Activated CD4-positive, alpha-beta memory T cell treated with anti-CD3 and anti-CD28 coated beads for 36 hours (primary cell): ENCODE measurements at places on chromosomes 6 and 20. TPM values are rescaled to one million over a fixed set of nuclear protein-coding genes. Genes with fewer than 3 reads are reported as not detected.
A peak's percentile ranks its signal among the peaks of the same experiment; 100 is the strongest.

PHIP gene
- total RNA-seq: 27.9 TPM

NKAIN4 gene
- total RNA-seq: not detected

CCNC gene
- 59.9 TPM for total RNA-seq

MLIP gene
- not detected for total RNA-seq

KHDC1L gene
- not detected for total RNA-seq

ZC2HC1B gene
- not detected for total RNA-seq

SIRPB2 gene
- total RNA-seq: not detected

C6orf52 gene
- total RNA-seq: 2.4 TPM

BRPF3 gene
- total RNA-seq: 16.0 TPM

TFAP2C gene
- total RNA-seq: not detected

OR2B6 gene
- total RNA-seq: not detected

DYNLT1 gene
- 117 TPM for total RNA-seq

- H3K27ac ChIP-seq: no peak overlapping the region
- DNase-seq: no peak
- no peaks in the 10 kb centered on the region for H3K4me1 ChIP-seq
- H3K27me3 ChIP-seq: peaks cover 16% of the 10 kb centered on the region
- H3K4me3 ChIP-seq: no peak overlapping the region
- no peaks in the 10 kb centered on the region for H3K36me3 ChIP-seq
Measured at GRCh38 chr20:51178153-51178552, 155.2 kb upstream of the KCNG1 start.

DNA sequence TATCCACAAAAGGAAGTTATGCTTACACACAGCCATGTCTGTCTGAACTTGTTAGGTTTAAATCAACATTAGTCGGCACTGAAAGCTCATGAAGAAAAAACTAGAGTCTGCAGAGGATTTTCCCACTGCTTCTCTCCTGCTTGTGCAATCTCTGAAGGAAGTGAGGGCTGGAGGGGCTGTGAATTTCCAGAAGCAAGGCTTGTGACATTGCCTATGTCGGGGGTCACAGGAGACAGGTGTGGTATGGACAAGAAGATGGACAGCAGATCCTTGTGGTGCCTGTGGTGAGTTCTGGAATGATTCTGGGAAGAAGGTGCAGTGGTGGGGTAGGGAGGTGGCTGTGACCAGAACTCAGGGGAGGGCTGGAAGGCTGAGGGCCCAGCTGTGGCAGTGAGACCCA lies 84.3 kb upstream of the TRAF3IP2 start:
- no peak overlapping the region for H3K27ac ChIP-seq
- H3K36me3 ChIP-seq: peaks cover 80% of the 10 kb centered on the region
- no peaks in the 10 kb centered on the region for H3K27me3 ChIP-seq
- no peak for DNase-seq
- peaks cover 67% of the 10 kb centered on the region for H3K4me1 ChIP-seq
- no peak overlapping the region for H3K4me3 ChIP-seq

- H3K4me1 ChIP-seq: no peaks in the 10 kb centered on the region
- H3K36me3 ChIP-seq: no peaks in the 10 kb centered on the region
Measured at GRCh38 chr20:14611479-14611878, 274.1 kb upstream of the FLRT3 start.

GRCh38 chr6:137094411-137095008 lies 49.7 kb upstream of the IL20RA start:
- H3K36me3 ChIP-seq: no peaks in the 10 kb centered on the region
- H3K27ac ChIP-seq: no peak overlapping the region
- H3K27me3 ChIP-seq: peaks cover 2% of the 10 kb centered on the region

- no peak within 1 kb of the TSS for H3K4me3 ChIP-seq
- no peak within 1 kb of the TSS for H3K27ac ChIP-seq
- H3K4me1 ChIP-seq: no peaks in the 10 kb centered on the region
- no peak for DNase-seq
- peaks cover 14% of the 10 kb centered on the region for H3K27me3 ChIP-seq
Measured at GRCh38 chr20:9838378-9839295, at the start of gene PAK5. Gene PAK5, minus strand, starts transcription at chr20:9839076. Its CDS starts 194,748 bp downstream, at chr20:9644328.

- no peaks in the 10 kb centered on the region for H3K27me3 ChIP-seq
- no peak for DNase-seq
- peaks cover 3% of the 10 kb centered on the region for H3K36me3 ChIP-seq
- H3K4me1 ChIP-seq: no peaks in the 10 kb centered on the region
Measured at GRCh38 chr6:83978324-83978734, 55.2 kb upstream of the MRAP2 start.

DNA sequence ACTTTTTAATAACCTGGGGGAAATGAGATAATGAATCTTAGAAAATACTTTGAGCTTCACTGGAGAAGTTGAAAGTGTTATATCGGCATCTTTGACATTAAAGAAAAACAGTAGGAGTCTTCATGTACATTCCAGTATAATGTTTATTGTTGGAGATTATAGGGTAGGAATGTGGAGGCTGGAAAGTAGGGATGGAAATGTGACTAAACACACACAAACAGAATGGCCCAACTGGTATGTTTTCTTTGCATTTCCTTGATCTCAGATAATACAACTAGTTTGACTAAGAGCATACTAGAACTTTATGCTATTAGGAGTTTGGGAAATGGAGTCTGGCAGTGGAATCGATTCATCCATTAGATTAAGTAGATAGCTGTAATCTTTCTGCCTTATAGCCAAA lies 10.1 kb upstream of the BAG2 start:
- H3K4me3 ChIP-seq: no peak overlapping the region
- H3K4me1 ChIP-seq: peaks cover 4% of the 10 kb centered on the region
- H3K36me3 ChIP-seq: peaks cover 55% of the 10 kb centered on the region
- no peaks in the 10 kb centered on the region for H3K27me3 ChIP-seq
- H3K27ac ChIP-seq: no peak overlapping the region

DNA sequence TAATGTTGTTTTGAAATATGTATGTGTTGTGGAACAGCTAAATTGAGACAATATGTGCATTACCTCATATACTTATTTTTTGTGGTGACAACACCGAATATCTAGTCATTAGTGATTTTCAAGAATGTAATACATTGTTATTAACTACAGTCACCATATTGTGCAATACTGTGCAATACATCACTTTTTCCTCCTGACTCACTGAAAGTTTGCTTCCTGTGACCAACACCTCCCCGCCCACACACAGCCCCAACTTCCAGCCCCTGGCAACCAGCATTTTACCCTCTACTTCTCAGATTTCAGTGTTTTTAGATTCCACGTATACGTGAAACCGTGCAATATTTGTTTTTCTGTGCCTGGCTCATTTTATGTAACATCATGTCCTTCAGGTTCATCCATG lies 627.9 kb downstream of the PRKN start:
- H3K4me1 ChIP-seq: no peaks in the 10 kb centered on the region
- peak; percentile 54 for DNase-seq
- no peak overlapping the region for H3K27ac ChIP-seq
- no peak overlapping the region for H3K4me3 ChIP-seq
- no peaks in the 10 kb centered on the region for H3K27me3 ChIP-seq

GRCh38 chr6:56970849-56971248 lies 15.9 kb downstream of the BEND6 start:
- H3K4me1 ChIP-seq: no peaks in the 10 kb centered on the region
- no peak for DNase-seq
- peaks cover 3% of the 10 kb centered on the region for H3K27me3 ChIP-seq
- no peak overlapping the region for H3K27ac ChIP-seq
- no peaks in the 10 kb centered on the region for H3K36me3 ChIP-seq
- H3K4me3 ChIP-seq: no peak overlapping the region

- H3K4me1 ChIP-seq: no peaks in the 10 kb centered on the region
- H3K27ac ChIP-seq: no peak overlapping the region
- no peak overlapping the region for H3K4me3 ChIP-seq
- DNase-seq: no peak
Measured at GRCh38 chr6:53419026-53419425, 70.3 kb upstream of the ELOVL5 start.

GRCh38 chr6:74805916-74806696 lies 399.7 kb downstream of the COL12A1 start:
- H3K36me3 ChIP-seq: no peaks in the 10 kb centered on the region
- H3K27ac ChIP-seq: no peak overlapping the region
- H3K4me1 ChIP-seq: no peaks in the 10 kb centered on the region
- DNase-seq: no peak
- no peaks in the 10 kb centered on the region for H3K27me3 ChIP-seq

- H3K36me3 ChIP-seq: no peaks in the 10 kb centered on the region
- H3K27ac ChIP-seq: no peak overlapping the region
- H3K27me3 ChIP-seq: peaks cover 31% of the 10 kb centered on the region
- peaks cover 2% of the 10 kb centered on the region for H3K4me1 ChIP-seq
- no peak overlapping the region for H3K4me3 ChIP-seq
Measured at GRCh38 chr6:53486679-53487078, 58.2 kb downstream of the GCLC start.

DNA sequence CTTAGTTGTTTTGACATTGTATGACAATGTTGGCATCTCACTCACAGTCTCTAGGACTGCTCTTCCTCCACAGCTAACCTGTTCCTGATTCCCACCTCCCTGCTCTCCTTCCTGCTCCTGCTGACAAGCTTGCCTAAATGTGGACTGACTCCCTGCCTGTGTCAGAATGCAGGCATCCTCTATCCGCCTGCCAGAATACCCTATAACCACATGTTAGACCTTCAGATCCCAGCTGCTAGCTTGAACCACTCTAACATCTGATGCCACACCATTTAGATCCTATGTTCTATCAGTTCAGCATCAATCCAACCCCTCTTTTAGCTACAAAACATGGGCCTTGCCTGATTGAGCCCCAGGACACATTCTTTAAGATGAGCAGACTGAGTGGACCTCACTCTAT lies 12.2 kb downstream of the FILIP1 start:
- no peak overlapping the region for H3K27ac ChIP-seq
- no peaks in the 10 kb centered on the region for H3K4me1 ChIP-seq
- DNase-seq: no peak
- H3K4me3 ChIP-seq: no peak overlapping the region

- H3K4me3 ChIP-seq: no peak overlapping the region
- peaks cover 12% of the 10 kb centered on the region for H3K4me1 ChIP-seq
- no peak for DNase-seq
- no peak overlapping the region for H3K27ac ChIP-seq
- peaks cover 7% of the 10 kb centered on the region for H3K36me3 ChIP-seq
- no peaks in the 10 kb centered on the region for H3K27me3 ChIP-seq
Measured at GRCh38 chr20:3973705-3974104, 41.7 kb downstream of the RNF24 start.

DNA sequence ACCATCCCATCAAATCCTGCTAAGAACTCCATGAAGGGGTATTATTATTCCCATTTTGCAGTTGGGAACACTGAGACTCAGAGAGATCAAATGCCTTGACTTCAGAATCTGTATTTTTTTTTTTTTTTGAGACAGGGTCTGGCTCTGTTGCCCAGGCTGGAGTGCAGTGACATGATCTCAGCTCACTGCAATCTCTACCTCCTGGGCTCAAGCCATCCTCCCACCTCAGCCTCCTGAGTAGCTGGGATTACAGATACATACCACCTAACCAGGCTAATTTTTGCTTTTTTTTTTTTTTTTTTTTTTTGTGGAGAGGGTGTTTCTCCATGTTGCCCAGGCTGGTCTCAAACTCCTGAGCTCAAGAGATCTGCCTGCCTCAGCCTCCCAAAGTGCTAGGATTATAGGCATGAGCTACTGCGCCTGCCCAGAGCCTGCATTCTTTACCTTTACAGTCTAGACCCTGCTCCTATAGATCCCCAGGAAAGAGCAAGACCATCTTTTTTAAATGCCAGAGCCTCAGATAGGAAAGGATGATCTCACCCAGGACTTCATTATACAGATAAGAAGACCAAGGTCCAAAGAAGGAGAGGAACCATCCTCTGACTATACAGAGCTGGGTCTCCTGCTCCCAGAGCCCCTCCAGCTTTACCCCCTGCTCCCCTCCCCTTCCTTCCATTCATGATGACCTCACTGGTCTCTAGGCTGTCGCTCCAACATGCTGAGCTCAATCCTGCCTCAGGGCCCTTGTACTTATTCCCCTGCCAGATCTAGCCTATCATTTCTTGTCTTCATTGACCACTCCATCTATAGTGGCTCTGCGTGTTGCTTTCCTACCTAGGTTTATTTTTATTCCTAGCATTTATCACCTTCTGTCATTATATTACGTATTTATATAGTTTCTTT lies 138.6 kb downstream of the CEBPB start:
- no peak overlapping the region for H3K27ac ChIP-seq
- H3K27me3 ChIP-seq: peaks cover 6% of the 10 kb centered on the region
- no peaks in the 10 kb centered on the region for H3K4me1 ChIP-seq
- H3K4me3 ChIP-seq: no peak overlapping the region

DNA sequence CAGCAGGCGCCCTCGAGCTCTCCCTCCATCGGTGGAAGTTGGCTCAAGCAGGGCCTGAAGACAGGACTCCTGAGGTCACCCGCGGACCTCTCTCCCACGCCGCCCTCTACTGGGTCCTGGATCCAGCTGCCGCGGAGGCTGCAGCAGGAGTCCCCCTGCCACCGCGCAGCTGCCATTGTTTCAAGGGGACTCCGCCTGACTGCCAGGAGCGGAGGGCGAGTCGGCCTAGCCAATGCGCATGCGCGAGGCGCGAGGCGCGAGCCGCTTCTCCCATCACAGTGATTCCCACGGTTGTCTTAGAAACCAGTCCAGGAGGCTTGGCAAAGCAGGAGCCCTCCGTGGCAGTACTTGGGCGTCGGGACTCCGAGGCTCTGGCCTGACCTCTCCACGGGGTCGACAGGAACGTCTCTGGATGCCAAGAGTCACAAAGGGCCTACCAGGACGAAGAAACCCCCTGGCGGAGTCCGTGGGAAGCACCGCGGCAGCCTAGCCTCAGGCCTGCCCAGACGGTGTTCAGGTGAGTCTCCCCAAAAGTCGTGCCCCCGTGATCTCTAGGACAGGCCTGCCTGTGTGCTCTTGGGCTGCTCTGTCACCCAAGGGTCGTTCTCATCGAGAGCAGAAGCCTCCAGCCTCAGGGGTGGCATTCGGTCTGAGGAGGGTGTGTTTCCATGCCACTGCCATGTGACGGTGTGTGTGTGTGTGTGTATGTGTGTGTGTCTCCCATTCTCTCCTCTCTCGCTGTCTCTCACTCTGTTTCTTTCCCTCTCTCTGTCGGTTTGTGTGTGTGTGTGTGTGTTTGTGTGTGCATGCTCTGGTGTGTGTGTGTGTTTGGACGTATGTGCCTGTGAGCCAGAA lies 290.6 kb upstream of the ZNF337 start:
- peak; percentile 50 for DNase-seq
- no peaks in the 10 kb centered on the region for H3K36me3 ChIP-seq
- peaks cover 4% of the 10 kb centered on the region for H3K27me3 ChIP-seq
- no peak overlapping the region for H3K27ac ChIP-seq

- H3K4me1 ChIP-seq: no peaks in the 10 kb centered on the region
- H3K27me3 ChIP-seq: no peaks in the 10 kb centered on the region
- no peaks in the 10 kb centered on the region for H3K36me3 ChIP-seq
- DNase-seq: no peak
- no peak overlapping the region for H3K27ac ChIP-seq
Measured at GRCh38 chr6:85096976-85097375, 332.6 kb upstream of the TBX18 start.

DNA sequence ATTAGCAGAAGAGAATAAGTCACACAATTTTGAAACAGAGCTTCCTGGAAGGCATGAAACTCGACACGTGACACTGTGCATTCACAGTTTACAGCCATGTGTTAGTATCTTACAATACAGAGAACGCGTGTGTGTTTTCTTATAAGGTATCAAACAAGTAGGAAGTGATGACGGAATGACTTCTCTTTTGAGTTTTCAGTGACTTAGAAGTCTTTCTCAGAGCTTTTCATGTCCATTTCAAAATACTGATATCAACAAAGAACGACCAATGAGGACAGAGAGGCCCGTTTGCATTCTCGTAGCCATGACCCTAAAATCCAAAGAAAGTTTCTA lies 36.6 kb upstream of the DUSP22 start:
- peaks cover 1% of the 10 kb centered on the region for H3K36me3 ChIP-seq
- H3K27ac ChIP-seq: no peak overlapping the region
- H3K27me3 ChIP-seq: peaks cover 2% of the 10 kb centered on the region
- DNase-seq: no peak

- H3K27ac ChIP-seq: no peak overlapping the region
- no peaks in the 10 kb centered on the region for H3K36me3 ChIP-seq
- no peaks in the 10 kb centered on the region for H3K4me1 ChIP-seq
- no peak for DNase-seq
Measured at GRCh38 chr20:57031867-57032355, 234.5 kb downstream of the BMP7 start.
